Right ventricle myocardium inferior (tissue), 1 donor: ENCODE measurements at places on chromosomes 5 and 9. TPM values are rescaled to one million over a fixed set of nuclear protein-coding genes. Genes with fewer than 3 reads are reported as not detected.

DNA sequence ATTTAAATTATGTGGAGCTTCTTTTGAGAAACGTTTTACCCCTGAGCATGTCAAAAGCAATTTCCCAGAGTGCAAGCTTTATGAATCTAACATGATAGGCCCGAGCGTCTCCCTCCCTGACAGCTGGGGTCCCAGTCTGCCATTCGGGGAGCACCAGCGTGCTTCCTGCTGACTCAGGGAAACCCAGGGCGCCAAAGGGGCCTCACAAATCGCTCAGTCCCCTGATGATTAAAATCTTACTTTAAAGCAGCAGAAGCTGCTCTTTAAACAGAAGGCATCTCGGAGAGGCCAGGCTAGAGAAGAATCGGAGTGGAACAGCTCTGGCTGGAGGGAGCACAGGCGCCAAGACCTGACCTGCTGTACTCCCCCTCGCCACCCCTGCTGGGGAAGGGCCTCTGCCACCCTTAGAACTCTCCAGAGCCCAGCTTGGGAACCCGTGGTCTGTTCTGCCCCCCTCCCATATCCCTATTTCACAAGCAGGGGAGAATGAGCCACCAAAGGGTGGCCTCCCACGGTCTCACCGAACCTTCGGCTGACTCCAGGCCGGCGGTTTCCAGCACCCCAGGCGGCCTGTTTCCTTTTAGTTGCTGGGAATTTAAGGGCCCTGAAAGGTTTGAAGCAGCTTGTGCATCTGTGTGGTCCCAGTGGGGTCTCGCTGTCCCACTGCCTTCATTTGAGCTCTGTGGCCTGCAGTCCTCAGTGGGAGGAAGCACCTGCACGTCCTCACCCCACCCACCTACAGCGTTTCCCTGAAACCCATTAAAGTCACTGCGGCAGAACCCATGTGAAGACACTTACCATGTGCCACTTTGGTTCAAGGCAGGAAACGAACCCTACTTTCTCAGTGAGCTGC lies 147.6 kb downstream of the COL23A1 start:
- DNase-seq, result no peak

GRCh38 chr5:176646707-176647029 lies 616 bp upstream of the TSPAN17 start:
- DNase-seq, result no peak

DNA sequence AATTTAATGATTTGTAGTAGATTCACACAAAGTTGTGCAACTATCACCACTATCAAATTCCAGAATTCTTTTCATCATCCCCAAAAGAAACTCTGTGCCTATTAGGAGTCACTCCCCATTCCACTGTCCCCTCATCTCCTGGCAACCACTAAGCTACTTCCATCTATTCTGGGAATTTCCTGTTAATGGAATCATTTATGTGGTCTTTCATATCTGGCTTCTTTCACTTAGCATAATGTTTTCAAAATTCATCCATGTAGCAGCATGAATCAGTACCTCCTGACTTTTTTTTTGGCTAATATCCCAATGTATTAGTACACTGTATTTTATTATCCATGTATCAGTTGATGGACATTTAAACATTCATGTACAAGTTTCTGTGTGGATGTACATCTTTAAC lies 157.6 kb downstream of the TTC39B start:
- DNase-seq, result no peak

GRCh38 chr5:156971848-156972525 lies 9.0 kb upstream of the TIMD4 start:
- DNase-seq, result no peak

Gene FOXE1
- total RNA-seq, result not detected

GRCh38 chr9:80501635-80502034 lies 929.9 kb downstream of the TLE4 start:
- no peak for DNase-seq
